HCEC 1CT (cell line): ENCODE measurements at places on chromosomes 13 and 19.

DNA sequence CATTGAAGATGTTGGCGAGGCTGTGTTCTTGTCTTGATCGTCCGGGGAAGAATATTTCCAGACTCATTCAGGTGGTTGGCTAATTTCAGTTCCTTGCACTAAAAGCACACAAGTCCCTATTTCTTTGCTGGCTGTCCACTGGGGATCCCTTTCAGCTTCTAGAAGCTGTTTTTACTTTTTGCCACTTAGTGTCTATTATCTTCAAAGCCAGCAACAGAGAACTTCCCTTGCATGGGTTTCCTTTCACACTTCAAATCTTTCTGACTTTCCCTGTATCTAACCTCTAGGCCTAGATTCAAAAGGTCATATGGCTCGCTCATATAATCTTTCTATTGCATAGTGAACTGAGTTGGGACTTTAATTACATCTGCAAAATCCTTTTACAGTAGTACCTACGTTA lies 215.3 kb upstream of the PCDH9 start:
- DNase-seq: no peak

- DNase-seq: no peak
These were observed 35.0 kb downstream of the MAU2 start for GRCh38 chr19:19355606-19356139.

GRCh38 chr13:71149046-71149445 lies 718.0 kb downstream of the DACH1 start:
- no peak for DNase-seq

DNA sequence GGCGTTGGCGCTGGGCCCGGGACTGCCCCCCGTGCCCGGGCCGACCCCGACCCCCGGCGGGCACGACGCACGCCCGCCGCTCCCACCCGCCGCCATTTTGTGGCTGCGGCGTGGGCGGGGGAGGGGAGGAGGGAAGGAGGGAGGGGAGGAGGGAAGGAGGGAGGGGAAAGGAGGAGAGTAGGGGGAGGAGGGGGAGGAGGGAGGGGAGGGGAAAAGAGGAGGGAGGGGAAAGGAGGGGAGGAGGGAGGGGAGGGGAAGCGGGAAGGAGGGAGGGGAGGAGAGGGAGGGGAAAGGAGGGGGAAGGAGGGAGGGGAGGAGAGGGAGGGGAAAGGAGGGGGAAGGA lies at the start of gene BTBD2:
TSS of gene BTBD2 (minus strand) at position 107 of the 343 bp plus-strand sequence. CDS start at position 96, 11 bp downstream.
- DNase-seq: peak; percentile 69

GRCh38 chr19:48296963-48297734 lies 27.3 kb downstream of the ZNF114 start:
- DNase-seq: no peak

GRCh38 chr19:33703438-33703750 lies 81.6 kb downstream of the CHST8 start:
- DNase-seq: no peak
